Activated CD8-positive, alpha-beta memory T cell treated with anti-CD3 and anti-CD28 coated beads for 48 hours (primary cell): ENCODE measurements at places on chromosomes 6 and 20.

DNA sequence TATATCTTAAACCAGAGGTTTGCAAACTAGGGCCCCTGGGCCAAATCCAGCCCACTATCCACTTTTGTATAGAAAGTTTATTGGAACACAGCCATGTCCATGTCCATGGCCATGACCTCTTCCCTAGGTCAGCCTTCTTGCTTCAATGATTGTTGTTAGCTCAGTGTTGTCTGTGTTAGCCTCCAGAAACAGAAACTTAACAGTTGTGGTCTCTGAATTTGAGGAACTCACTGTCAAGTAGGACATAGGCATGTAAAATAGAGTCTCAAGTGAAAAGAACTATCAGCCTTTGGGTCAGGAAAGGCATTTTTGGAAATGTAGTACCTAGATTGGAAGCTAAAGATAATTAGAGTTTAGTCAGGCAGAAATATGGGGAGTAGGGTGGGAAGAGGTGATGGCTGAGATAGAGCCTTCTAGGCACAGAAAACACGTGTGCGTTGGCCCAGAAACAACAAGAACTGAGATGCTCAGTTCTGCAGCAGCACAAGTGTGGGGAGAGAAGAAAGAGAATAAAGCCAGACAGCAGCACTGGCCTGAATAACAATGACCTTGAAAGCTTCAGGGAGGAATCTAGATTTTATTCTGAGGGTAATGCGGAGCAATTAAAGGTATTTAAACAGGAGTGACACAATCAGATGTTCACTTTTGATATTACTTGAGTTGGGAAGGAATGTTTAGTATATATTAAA is 87.0 kb upstream of the OLIG3 start:
- DNase-seq = no peak

GRCh38 chr6:55853008-55854001 is 22.1 kb downstream of the BMP5 start:
- DNase-seq = no peak

- DNase-seq = no peak
These were observed 105.0 kb upstream of the MAP3K7 start for GRCh38 chr6:90691823-90692222.

DNA sequence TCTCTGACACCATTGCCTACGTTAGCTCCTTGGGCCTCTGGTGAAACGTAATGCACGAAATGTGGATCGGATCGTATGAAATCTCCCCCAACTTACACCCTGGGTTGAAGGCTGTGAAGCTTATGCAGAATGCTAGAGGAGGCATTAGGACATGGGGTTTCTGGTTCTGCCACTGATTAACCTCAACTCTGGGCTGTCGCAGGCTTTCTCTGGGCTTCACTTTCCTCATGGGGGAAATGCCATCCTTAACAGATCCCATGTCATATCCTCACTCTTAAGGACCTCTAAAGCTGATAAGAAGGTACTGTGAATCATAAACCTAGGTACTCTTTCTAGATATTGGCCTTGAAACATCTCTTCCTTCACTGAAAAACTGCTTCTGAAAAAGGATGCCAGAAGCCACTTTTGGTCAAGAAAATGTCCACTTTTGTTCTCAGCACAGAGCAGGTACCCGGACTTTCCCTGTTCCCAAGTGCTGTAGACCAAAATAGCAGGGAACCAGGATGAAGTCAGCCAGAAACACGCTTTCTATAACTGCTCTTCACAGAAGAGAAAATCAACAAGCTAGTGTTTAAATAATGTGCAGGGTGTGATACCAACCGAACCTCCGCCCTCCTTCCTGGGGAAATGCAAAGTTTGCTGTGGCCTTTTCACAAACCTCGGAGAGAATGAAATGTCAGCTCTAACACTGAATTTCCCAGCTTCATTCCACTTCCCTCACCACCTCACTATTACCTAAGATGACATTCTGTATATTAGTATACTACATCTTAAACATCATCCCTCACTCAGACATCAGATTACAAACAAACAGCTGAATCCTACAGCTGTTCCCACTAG is 118.9 kb downstream of the BACH2 start:
- DNase-seq = no peak

DNA sequence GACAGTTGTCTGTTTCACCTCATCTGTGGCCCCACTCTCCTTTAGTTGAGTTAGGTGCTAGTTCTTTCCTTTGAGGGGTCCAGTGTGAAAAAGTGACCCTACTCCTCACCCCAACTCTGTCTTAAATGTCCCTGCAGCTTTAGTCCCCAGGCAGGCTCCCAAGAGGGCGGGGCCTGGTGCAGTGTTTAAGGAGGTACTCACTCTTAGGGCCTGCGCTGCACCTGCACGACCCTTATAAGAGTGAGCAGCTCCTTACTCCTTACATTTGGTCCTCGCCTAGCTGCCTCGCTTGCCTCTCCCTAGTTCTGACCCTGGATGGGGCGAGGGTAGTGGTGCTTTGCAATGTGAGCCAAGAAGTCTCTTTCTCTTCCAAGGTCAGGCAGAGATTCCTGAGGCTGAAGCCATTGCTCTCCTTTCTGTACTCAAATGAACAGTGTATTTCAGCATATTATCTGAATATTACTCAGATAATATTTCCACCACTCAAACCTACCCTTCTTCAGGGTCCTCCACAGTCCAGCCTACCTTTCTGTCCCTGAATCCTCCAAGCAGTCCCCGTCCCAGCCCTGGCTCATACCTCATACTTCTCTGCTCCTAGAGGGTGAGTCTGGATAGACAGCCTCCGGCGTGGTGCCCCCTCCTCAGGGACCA is 11.9 kb upstream of the VEGFA start:
- no peak for DNase-seq

DNA sequence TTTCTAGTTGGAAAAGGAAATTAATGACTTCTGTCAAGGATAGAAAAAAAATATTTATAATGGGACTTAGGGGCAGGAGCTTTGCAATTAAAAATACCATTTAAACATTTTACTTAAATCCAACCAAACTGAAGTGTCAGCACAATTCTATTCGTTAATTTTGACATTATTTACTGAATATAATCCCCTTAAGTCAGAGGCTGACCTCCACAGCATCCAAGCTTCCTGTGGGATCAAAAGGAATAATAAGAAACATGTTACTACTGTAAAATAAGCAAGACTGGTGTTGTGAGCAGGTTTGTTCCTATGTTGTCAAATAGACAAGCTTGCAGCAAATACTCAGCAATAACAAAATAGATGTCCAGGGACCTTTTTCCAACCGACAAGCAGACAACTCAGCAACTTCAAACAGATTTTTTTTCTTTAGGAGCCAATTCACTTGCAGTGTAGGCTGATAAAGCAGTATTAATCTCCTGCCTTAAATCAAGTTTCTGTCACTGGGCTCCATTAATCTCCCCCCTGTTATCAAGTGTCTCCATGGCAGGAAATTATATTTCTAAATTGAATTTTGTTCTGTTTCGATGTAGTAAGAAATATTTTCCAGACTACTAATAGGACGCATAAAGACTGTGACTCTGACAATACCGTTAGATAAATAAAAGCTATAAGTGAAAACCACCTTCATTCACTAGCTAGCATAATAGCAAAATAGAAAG is 157.4 kb downstream of the HACE1 start:
- DNase-seq = no peak

DNA sequence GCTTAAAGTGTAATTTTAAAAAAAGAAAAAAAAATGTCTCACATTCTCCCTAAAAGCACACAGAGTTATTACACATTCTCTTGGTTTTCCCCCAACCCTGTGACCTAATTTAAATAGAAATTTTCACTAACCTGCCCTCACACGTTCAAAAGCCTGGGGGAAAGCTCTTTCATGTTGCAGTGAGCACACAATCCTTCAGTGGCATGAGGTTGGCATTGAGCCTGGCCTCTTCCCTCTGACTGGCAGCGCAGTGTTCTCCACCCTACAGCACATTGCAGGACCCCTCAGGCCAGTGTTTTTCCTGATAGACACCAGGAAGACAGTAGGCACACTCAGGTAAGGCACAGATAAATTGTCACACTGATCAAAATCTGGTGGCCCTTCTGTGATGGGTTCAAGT is 34.1 kb downstream of the TNFRSF21 start:
- no peak for DNase-seq

DNA sequence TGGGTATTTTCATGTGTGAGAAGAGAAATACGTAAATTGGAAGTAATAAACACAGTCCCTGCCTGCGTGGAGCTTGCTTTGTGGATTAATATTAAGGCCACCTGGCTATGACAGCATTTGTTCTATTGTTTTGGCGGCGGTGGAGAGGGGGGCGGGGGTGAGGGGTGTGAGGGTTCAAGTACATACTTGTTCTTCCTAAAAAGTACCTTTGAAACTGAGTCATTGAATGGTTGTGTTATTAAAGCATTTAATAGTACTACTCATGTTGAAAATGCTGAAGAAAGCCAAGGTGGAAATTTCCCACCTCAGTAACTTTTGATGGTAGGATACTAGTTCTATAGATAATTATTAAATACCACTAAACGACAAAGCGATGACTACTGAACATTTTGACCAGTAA is 95.0 kb downstream of the FOXC1 start:
- no peak for DNase-seq

DNA sequence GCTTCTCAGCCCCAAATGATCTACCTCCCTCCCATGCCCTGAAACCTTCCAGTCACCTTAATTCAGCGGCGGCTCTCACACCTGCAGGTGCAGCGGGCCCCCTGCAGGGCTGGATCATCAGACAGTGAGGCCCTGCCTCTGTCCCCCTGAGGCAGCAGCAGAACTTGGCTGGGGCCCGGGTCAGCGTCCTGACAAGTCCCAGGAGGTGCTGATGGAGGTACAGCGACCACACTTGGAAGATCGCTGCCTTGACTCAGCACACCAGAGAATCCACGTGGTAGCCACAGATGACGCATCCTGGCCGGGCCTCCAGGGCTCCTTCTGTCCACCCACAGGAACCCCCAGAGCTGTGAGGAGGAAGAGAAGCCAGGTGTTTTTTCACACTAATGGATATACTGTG is 116.4 kb upstream of the THBS2 start:
- no peak for DNase-seq

- DNase-seq = no peak
These were observed 6.2 kb upstream of the ZNF311 start for GRCh38 chr6:29011276-29011734.

GRCh38 chr6:56959094-56959493 is 4.2 kb downstream of the BEND6 start:
- DNase-seq = no peak

- DNase-seq = no peak
These were observed 384.4 kb downstream of the BMP2 start for GRCh38 chr20:7151676-7152470.

DNA sequence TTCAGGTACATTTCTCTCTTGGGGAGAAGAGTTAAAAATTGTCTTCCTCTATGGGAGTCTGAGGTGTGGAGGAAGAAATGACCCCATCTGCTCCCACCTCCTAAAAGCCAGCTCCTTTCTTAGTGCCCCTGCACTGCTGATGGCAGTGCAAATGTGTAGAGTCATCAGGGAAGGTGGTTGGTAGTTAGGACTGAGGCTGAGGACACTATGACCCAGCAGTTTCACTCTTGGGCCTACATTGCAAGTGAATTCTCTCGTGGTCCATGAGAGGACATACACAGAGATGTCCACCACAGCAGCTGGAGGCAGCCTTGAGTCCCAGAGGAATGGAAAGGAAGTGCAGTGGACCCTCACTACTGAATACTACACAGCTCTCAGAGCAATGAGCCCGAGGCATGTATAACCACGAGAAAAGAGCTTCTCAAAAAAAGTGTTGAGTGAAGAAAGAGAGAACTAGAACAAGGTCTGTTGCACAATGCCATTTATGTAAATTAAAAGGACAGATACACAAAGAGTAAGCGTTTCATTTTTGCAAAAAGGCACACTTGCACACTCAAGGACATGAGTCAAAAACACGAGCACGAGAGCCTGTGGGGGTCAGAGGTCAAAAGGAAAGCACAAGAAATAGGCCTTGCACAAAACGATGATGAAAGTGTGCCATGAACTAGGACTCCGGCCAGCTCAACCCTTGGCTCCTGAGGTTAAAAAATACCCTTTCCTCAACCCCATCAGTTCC is 308.2 kb upstream of the PRND start:
- no peak for DNase-seq

GRCh38 chr6:149896491-149896890 is 1.4 kb downstream of the RAET1E start:
- DNase-seq = no peak

- DNase-seq = no peak
These were observed 28.3 kb upstream of the CD83 start for GRCh38 chr6:14089224-14089623.
